Activated gamma-delta T cell treated with anti-CD3 and anti-CD28 coated beads, Interleukin-2, amount 50 U/mL, for 16 hours (primary cell): ENCODE measurements at places on chromosomes 4 and X.

- no peak for DNase-seq
Measured at GRCh38 chr4:133314991-133315390, 165.9 kb downstream of the PCDH10 start.

DNA sequence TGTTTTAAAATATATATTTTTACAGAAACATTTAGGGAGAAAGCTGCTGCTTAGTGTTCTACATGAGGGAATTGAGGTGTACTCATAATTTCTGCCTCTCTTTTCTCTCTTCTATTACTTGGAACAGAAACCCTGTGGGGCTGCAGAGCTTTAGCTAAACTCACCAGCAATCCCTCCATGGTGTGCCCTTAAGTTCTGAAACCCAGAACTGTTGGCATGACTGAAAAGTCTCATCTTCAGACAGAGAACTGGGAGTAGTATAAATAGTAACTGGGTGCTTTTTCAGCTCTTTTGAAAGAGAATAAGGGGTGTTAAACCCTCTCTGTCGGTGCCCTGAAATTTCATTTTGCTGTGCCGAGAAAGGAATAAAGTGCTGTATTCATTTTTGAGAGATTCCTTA lies 294.9 kb upstream of the BOD1L1 start:
- DNase-seq: no peak

DNA sequence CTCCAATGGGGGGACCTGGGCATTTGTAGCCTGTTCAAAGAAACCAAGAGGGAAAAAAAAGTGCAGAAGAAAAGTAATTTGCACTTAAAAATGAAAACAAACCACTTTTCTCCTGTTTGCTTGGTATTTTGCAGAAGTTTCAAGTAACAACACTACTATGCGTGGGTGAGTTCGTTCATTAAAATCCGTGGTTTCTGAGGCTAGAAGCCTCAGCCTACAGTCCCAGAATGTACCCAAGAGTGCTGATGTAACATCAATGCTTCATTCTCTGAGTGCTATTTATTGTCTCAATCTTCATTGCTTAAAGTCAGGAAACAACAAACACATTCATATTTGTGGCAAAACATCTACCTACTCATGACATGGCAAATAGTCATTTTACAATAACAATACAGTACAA lies 29.2 kb downstream of the LGI2 start:
- no peak for DNase-seq

DNA sequence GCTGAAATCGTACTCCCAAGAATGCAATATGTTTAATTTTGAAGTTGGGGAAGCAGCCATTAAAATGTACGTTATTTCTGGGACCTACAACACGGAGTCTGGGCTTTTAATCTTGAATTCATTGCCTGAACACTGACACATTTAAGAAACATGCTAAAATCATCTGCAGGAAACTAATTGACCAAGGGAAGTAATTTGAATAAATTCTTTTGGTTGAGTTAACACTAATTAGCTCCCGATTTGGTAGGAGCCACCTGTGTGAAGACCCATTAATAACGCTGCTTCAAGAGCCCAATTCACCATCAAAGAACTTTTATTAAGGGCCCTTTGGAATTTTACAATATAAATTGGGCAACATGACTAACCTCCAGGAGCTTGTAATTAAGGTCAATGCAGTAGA lies 309.2 kb downstream of the RAB28 start:
- no peak for DNase-seq

GRCh38 chr4:94214703-94215319 lies 7.1 kb downstream of the SMARCAD1 start:
- no peak for DNase-seq

GRCh38 chr4:147339100-147339499 lies 141.8 kb upstream of the EDNRA start:
- no peak for DNase-seq

DNA sequence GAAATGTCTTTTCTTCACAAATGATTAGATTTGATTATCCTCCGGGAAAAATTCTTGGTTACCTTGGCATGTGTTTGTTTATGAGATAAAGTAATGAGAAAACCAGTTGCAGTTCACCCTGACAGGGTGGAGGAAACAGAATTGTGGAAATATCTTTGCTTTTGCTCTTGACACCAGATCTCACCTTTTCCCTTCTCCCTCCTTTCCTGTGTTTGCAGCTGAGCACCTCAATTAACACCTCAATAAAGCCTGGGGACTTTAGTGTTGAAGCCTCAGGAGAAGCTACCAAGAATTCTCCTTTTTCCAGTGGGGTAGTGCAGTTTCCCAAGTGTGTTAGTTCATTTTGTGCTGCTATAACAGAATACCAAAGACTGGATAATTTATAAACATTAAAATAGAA lies 350.8 kb upstream of the IGFBP7 start:
- DNase-seq: no peak

DNA sequence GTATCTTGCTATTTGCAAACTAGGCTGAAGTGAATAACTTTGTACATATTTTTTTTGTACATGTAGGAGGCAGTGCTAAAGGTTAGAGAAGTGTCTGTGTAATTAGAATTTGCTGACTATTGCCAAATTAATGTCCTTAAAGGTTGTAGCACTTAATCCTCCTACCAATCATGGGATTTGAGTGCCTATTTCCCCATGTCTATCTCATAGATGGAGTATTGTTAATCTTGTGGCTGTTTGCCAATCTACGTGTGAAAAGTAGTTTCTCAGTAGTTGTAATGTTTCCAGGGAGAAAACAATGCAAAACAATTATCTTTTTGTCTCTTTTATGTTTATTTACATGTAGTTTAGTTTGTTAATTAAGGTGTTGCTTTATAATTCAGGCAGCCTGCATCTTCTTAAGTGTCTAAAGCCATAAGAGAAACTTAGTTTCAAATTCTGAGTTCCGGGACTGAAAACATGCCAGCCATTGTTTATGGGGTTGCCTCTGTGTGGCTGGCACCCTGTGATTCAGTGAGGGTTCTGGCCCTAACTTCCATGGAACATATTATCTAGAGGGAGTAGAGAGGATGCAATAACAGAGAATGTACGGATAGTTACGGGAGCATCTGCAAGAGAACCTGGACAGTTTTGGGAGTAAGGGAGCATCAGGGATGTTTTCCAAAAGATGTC lies 142.4 kb downstream of the KLHL8 start:
- DNase-seq: no peak

GRCh38 chr4:30630431-30630830 lies 89.7 kb upstream of the PCDH7 start:
- no peak for DNase-seq

- no peak for DNase-seq
Measured at GRCh38 chr4:150909116-150909515, 106.0 kb downstream of the LRBA start.

- no peak for DNase-seq
Measured at GRCh38 chrX:19727887-19728648, 159.3 kb downstream of the SH3KBP1 start.

- DNase-seq: no peak
Measured at GRCh38 chr4:39700554-39700953, 2.6 kb downstream of the UBE2K start.

DNA sequence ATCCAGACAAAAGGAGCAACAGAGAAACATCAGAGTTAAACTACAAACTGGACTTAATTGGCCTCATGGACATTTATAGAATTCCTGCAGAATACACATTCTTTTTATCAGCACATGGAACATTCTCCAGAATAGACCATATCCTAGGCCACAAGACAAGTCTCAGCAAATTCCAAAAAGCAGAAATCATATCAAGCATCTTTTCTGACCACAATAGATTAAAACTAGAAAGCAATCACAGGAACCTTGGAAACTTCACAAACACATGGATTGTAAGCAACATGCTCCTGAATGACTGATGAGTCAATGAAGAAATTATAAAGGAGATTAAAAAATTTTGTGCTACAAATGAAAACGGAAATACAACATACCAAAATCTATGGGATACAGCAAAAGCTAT lies 526.7 kb downstream of the PCDH7 start:
- no peak for DNase-seq

GRCh38 chr4:123340381-123340701 lies 56.3 kb upstream of the SPRY1 start:
- DNase-seq: no peak

DNA sequence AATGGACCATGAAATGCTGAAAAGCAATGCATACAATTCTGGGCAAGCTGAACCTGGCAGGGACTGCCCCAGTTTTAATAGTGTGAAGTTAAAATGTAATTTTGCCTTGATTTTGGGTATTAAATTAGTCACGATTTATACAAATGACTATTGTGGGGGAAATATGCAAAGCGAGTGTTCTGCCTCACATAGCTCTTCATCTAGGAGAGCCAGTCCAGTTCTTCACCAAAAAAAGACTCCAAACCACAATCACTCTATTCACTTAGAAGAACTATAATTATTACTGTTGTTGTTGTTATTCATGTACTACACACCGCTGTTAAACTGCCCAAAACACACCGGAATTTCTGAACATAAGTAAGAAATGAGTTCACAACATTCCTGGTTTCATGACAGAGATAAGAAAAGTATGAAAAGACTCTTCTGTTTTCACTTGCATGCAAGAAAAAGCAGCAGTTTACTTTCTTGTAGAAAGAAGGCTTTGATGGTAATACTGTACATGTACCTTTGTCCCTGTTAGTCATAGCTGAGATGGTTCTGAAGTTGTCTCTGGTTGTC lies 101.9 kb downstream of the QRFPR start:
- no peak for DNase-seq

DNA sequence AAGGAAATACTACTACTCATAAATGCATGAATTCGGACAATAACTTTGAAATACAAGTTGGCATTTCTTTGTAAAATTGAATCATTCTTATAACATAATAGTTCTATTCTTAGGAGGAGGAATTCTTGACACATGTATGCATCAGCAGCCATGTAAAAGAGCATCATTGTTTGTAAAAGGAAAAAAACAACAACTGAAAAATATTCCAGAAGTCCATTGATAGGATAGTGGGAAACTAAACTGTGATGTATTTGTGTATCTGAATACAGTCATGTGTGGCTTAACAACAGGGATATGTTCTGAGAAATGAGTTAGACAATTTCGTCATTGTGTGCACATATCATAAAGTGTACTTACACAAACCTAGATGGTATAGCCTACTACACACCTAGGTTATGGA lies 102.0 kb upstream of the SH3RF1 start:
- no peak for DNase-seq

DNA sequence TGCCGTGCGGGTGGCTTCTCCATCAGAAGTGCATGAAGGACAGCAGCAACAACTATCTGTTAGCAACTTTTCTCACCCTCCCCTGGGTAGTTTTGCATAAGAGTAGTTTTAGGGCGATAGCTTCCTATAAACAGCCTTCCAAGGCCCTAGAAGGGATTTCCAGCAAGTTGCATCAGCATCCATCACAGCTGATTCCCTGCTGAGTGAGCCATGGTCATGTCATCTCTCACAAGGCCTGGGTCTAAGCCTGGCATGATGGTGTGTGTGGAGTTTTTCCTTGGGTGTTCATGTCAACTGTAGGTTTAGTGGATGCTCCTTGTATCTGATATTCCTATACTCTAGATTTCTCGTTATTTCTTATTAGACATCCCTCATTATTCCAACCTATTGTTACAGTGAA lies 2324.7 kb upstream of the AGA start:
- no peak for DNase-seq
